Hematopoietic multipotent progenitor cell (in vitro differentiated cells): ENCODE measurements at places on chromosomes 7 and 10. TPM values are rescaled to one million over a fixed set of nuclear protein-coding genes. Genes with fewer than 3 reads are reported as not detected.

DNA sequence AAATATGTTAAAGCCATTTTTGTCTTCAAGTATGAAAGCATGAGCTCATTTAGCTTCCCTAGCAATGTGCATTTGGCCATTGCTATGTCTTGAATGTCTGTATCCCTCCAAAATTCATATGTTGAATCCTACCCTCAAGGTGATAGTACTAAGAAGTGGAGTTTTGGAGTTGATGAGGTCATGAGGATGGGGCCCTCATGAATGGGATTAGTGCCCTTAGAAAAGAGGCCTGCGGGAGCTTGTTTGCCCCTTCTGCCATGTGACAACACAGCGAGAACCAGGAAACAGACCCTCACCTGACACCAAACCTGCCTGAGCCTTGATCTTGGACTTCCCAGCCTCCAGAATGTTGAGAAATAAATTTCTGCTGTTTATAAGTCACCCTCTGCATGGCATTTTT, 61.3 kb upstream of the UCN3 start:
- no peak for DNase-seq

Gene CDK13
- 56.6 TPM for total RNA-seq

GRCh38 chr10:113007343-113007771, 57.3 kb downstream of the TCF7L2 start:
- no peak for DNase-seq

Gene ADCK2
- total RNA-seq: 38.5 TPM

DNA sequence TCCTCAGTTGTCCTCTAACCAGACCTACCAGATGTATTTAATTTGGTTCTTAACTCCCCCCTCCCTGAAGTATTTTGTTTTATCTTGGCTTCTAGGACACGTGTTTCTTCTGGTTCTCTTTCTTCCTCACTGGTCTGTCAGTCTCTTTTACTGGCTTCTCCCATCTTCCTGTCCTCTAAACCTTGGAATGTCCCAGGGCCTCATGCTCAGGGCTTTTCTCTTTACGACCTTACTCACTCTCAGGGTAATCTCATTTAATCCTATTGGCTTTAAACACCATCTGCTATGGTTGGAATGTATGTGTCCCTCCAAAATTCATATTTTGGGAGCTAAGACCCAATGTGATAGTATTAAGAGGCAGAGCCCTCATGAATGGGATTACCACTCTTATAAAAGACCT, 418.2 kb upstream of the PODXL start:
- DNase-seq: no peak

DNA sequence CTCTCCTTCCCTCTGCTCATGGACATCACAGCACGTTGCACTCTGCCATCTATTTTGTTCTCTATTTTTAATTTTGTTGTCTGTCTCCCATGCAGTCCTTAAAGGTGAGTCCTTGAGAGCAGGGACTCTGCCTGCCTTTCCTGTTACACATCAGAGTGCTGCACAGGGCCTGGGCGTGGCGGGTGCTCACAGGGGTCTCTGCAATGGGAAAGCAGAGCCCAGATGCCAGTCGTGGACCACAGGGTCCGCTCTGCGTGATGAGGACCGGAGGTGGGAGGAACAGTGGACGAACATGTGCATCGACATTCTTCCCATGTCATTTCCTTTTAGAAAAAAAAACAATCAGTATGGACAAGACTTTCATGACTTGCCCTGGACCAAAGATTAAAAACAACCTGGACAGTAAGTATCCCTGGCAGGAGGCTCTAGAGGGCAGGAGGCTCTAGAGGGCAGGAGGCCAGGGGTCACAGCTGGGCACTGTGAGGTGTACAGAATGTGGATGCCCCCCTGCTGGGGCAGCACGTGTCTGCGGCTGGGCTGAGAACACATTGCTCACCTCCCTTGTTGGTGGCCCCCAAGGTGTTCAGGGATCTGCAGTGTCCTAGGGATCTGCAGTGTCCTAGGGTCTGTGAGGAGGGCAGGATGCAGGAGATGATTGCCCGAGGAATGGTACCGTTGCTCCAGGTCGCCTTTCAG, 29.6 kb upstream of the ZNF488 start:
- DNase-seq: no peak

GRCh38 chr7:4068286-4068685, 613.8 kb upstream of the FOXK1 start:
- DNase-seq: no peak

Gene FGFR2
- not detected for total RNA-seq

- no peak for DNase-seq
These were observed 33.8 kb upstream of the FIS1 start for GRCh38 chr7:101278461-101279292.

GRCh38 chr7:27901028-27901760, 161.2 kb downstream of the TAX1BP1 start:
- DNase-seq: no peak

Gene CCDC172
- not detected for total RNA-seq

Gene FAM131B
- total RNA-seq: 0.81 TPM

DNA sequence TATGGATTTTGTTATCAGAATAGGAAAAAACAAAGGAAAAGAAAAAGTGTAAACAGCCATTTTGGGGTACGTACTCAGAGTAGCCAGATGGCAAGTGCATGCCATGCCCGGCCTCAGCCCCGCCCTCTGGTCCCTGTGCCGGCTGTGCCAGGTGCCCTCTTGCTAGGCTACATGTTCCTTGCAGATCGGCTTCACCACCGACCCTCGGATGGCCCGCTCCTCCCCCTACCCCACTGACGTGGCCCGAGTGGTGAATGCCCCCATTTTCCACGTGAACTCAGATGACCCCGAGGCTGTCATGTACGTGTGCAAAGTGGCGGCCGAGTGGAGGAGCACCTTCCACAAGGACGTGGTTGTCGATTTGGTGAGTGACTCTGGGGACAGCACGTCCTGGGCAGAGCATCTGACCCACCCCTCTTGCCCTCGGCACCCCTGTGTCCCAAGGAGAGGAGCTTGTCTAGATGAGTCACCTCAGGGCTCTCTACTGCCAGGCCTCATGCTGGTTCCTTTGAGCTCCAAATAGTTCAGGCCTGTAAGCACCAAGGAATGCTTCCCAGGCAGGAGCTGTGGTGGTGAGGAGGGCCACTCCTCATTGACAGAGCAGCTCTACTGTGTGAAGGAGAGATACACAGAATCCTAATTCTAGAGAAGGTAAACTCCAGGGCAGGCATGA, 54.9 kb upstream of the ZMIZ2 start:
- no peak for DNase-seq

Gene PITRM1
- 63.6 TPM for total RNA-seq

Gene GATA3
- total RNA-seq: 2.2 TPM

GRCh38 chr7:94514140-94514889, 4.7 kb downstream of the CASD1 start:
- no peak for DNase-seq

DNA sequence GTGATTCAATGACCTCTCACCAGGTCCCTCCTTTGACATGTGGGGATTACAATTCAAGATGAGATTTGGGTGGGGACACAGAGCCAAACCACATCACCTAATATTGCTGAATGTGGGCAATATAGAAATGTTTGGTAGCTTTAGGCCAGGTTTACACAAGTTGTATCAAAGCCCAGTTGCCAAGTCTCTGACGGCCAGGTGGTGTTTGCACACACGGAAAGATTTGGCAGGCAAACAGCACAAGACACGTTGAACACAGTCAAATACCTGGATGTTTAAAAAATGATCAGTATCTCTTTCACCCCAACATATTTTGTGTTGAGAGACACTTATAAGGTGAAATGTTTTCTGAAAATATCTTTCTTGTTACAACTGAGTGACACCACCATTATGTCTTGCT, 294.4 kb upstream of the MKI67 start:
- no peak for DNase-seq

DNA sequence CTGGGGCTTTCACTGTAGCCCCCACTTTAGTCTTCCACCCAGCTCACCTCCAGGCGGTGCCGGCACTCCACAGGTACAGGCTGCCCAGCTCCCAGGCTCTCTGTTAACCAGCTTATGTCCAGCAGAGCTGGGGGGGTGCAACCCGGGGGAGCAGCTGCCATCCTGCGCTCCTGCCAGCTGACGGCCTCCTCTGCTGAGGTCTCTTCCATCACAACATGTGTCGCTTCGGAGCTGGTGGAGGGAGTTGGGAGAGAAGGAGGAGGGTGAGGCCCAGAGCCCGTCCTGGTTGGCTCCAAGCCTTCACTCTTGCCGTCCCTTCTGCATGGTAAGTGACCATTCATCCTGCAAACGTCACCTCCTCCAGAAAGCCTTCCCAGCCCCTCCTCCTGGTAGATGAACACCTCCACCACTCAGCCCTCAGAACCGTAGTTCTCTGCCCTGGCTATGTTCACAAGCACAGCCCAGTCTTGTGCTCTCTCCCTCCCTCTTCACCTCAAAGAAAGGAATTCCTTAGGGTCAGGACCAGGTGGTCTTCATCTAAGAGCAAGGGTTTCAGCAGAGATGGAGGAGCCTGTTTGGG, 1.6 kb downstream of the POLM start:
- no peak for DNase-seq

Gene TMEM196
- total RNA-seq: not detected

DNA sequence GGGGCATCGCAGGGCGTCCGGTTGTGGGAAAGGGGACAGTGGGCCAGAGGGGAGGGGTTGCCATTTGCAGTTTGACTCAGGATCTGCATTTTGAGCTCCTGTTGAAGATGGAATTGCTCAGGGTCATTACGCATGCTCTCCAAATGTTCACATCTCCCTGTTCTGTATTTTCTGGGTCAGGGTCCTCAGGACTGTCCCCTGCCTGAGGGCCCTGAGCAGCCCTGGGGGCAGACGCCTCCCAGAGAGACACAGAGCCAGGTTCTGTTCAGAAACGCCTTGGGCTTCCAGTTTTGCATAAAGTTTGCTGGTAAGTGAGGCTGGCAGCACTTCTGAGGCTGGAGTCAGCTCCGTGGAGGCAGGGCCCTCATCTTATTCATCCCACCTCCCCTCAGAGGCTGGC, 34.1 kb upstream of the NUB1 start:
- DNase-seq: no peak

Gene WNT2
- total RNA-seq: not detected

DNA sequence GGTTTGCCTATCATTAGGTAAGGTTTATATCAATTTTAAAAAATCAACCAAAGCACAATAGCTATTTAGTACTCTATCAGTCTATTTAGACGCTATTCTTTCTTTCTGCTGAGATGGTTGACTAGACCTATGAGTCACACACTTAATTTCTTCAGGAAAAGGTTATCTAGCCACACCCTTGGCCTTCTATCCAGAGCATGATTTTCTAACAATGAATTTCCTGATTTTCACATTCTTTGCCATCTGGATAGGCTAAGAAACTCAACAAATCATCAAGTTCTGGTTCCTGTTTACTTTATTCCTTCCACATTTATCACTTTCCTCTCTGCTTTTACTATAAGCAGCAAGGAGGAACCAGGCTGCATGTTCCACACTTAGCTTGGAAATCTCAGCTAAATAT, 8.1 kb downstream of the PRPS1L1 start:
- no peak for DNase-seq

Gene CRYGN
- total RNA-seq: not detected
